ENCODE measurements at places on chromosomes 11 and 22.

DNA sequence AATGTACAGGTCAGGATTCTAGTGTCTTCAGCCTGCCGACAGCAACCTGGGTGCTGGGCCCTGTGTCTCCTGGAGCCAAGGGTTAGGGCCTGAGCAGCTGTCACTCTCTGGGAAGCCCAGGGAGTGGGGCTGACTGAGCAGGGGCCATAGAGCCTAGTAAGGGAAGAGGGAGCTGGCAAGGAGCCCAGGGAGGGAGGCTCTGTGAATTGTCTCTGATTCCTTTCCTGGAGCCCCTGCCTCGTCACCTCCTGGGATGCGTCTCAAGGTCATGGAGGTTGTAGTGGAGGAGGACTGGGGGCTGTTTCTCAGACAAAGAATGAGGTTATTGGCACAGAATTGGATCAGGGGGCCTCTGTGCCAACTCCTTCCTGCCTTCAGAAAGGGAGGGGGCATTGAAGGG is 11.8 kb downstream of the SOX10 start:
- DNase-seq = no peak

GRCh38 chr11:16359369-16359768 is 3.0 kb upstream of the SOX6 start:
- DNase-seq = no peak

- DNase-seq = no peak
Observed at GRCh38 chr22:35572556-35572955, 31.9 kb downstream of the RASD2 start.

- DNase-seq = no peak
Observed at GRCh38 chr11:17580271-17580670, 33.2 kb downstream of the OTOG start.
